Activated naive CD8-positive, alpha-beta T cell treated with anti-CD3 and anti-CD28 coated beads, Interleukin-2, amount 10 ng/mL, durations not matched to agents 7 days and 5 days (primary cell): ENCODE measurements at places on chromosomes 3 and 15. TPM values are rescaled to one million over a fixed set of nuclear protein-coding genes. Genes with fewer than 3 reads are reported as not detected.

GRCh38 chr3:49712166-49712565 is 7.3 kb downstream of the AMIGO3 start:
- peak overlapping the region; percentile 22 for H3K4me3 ChIP-seq
- H3K27me3 ChIP-seq, result no peaks in the 10 kb centered on the region
- H3K36me3 ChIP-seq, result peaks cover 2% of the 10 kb centered on the region
- no peak overlapping the region for H3K27ac ChIP-seq

XXYLT1 gene
- 8.3 TPM for total RNA-seq

DNA sequence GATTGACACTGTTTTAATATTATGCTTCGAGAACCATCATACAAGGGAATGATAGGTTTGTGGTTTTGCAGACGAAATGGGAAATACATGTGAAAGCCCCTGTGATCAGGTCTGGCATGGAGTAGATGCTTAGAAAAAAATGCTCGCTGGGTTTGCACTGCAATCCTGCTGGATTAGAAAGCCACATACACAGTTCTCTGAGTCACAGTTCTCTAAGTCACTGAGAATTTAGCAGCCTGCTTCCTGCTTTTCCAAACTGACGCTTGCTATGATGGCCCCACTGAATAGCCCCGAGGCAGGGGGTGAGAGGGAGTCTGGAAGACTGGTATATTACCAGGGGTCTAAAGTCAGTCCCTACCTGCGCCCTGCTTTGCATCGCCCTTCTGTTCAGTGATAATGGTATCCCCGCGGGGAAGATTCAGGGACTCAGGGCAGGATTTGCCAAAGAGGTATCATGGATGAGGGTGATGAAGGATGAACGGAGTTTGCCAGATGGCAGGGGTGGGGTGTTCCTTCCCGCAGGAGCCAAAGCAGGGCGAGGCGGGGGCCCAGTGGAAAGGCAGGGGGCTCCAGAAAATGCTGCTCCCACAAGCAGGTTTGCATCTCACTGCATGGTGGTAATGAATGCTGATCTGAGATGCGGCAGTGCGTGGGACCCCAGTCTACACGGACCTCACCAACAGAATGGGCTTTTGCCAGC is 82.3 kb downstream of the IQSEC1 start:
- H3K4me3 ChIP-seq, result no peak overlapping the region
- H3K27me3 ChIP-seq, result no peaks in the 10 kb centered on the region
- no peak overlapping the region for H3K27ac ChIP-seq
- no peak for DNase-seq

GRCh38 chr3:151559736-151560135 is 98.9 kb upstream of the IGSF10 start:
- H3K36me3 ChIP-seq, result no peaks in the 10 kb centered on the region
- H3K4me1 ChIP-seq, result no peaks in the 10 kb centered on the region
- no peak for DNase-seq
- no peak overlapping the region for H3K4me3 ChIP-seq

GOLGA6D gene
- total RNA-seq, result not detected

SLC9A9 gene
- total RNA-seq, result 13.2 TPM

GRCh38 chr3:156211583-156211982 is 91.2 kb downstream of the KCNAB1 start:
- no peaks in the 10 kb centered on the region for H3K4me1 ChIP-seq
- H3K27me3 ChIP-seq, result peaks cover 2% of the 10 kb centered on the region
- H3K4me3 ChIP-seq, result no peak overlapping the region

GPR156 gene
- not detected for total RNA-seq

DNA sequence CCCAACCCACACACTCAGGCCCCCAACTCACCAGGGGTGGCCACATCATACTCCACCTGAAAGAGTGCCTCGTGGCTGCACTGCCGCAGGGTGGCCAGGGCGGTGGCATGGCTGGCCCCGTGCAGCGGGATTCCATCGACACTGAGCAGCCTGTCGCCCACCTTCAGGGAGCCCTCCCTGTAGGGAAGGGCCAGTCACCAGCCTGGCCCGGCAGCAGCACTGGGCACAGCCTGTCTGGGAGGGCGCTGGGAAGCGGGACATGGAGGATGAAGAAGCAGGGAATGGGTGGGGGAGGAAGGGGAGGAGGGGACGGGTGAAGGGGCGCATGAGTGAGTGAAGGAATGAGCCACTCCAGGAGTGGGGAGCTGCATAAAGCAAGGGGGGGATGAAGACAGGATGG is 18.5 kb downstream of the GRIP2 start:
- H3K27ac ChIP-seq, result no peak overlapping the region
- DNase-seq, result peak; percentile 13
- H3K4me1 ChIP-seq, result no peaks in the 10 kb centered on the region
- no peak overlapping the region for H3K4me3 ChIP-seq

PDIA5 gene
- total RNA-seq, result 7.1 TPM

- DNase-seq, result no peak
- H3K36me3 ChIP-seq, result no peaks in the 10 kb centered on the region
- no peaks in the 10 kb centered on the region for H3K4me1 ChIP-seq
- H3K4me3 ChIP-seq, result no peak overlapping the region
- H3K27ac ChIP-seq, result no peak overlapping the region
These were observed 135.0 kb upstream of the CCNL1 start for GRCh38 chr3:157294953-157295352.

GRCh38 chr15:47750030-47750739 is 32.9 kb downstream of the SEMA6D start:
- H3K4me3 ChIP-seq, result no peak overlapping the region
- H3K27me3 ChIP-seq, result no peaks in the 10 kb centered on the region
- no peak overlapping the region for H3K27ac ChIP-seq

GRCh38 chr3:17027318-17027717 is 142.6 kb downstream of the PLCL2 start:
- H3K27ac ChIP-seq, result no peak overlapping the region
- H3K36me3 ChIP-seq, result peaks cover 35% of the 10 kb centered on the region
- H3K4me1 ChIP-seq, result peaks cover 47% of the 10 kb centered on the region
- H3K4me3 ChIP-seq, result no peak overlapping the region

- H3K4me3 ChIP-seq, result no peak overlapping the region
- DNase-seq, result no peak
- H3K36me3 ChIP-seq, result no peaks in the 10 kb centered on the region
- no peaks in the 10 kb centered on the region for H3K4me1 ChIP-seq
- H3K27ac ChIP-seq, result no peak overlapping the region
These were observed 272.6 kb upstream of the IGF1R start for GRCh38 chr15:98375513-98376340.

- H3K36me3 ChIP-seq, result no peaks in the 10 kb centered on the region
- no peak within 1 kb of the TSS for H3K27ac ChIP-seq
- H3K4me1 ChIP-seq, result peaks cover 4% of the 10 kb centered on the region
- DNase-seq, result no peak
These were observed at the start of gene CAPN3 for GRCh38 chr15:42359249-42359648. CAPN3 (plus strand) TSS chr15:42359501; CDS start chr15:42359806, 305 bp downstream.

GRCh38 chr15:72940229-72940622 is 112.0 kb upstream of the NEO1 start:
- H3K27me3 ChIP-seq, result peaks cover 14% of the 10 kb centered on the region
- no peaks in the 10 kb centered on the region for H3K36me3 ChIP-seq
- no peaks in the 10 kb centered on the region for H3K4me1 ChIP-seq
- no peak overlapping the region for H3K27ac ChIP-seq
- H3K4me3 ChIP-seq, result no peak overlapping the region

RTP4 gene
- 16.9 TPM for total RNA-seq

DNA sequence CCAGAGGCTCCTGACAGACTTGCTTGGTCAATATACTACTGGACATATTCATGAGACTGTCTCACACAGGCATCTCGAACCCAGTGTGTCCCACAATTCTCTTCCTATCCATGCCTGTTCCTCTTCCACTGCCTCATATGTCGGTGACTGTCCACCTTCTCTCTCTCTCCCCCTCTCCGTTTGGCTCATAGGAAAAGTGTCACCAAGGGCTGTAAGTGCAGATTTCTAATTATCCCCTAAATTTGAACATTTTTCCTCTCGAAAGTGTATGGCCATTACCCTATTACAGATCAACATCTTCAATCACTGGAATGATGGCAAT is 22.5 kb upstream of the MUC20 start:
- no peaks in the 10 kb centered on the region for H3K27me3 ChIP-seq
- no peak overlapping the region for H3K27ac ChIP-seq
- no peak overlapping the region for H3K4me3 ChIP-seq
- peaks cover 1% of the 10 kb centered on the region for H3K4me1 ChIP-seq

GRCh38 chr3:147458995-147459704 is 50.0 kb downstream of the ZIC1 start:
- no peak for DNase-seq
- H3K27ac ChIP-seq, result no peak overlapping the region
- H3K4me1 ChIP-seq, result no peaks in the 10 kb centered on the region

DNA sequence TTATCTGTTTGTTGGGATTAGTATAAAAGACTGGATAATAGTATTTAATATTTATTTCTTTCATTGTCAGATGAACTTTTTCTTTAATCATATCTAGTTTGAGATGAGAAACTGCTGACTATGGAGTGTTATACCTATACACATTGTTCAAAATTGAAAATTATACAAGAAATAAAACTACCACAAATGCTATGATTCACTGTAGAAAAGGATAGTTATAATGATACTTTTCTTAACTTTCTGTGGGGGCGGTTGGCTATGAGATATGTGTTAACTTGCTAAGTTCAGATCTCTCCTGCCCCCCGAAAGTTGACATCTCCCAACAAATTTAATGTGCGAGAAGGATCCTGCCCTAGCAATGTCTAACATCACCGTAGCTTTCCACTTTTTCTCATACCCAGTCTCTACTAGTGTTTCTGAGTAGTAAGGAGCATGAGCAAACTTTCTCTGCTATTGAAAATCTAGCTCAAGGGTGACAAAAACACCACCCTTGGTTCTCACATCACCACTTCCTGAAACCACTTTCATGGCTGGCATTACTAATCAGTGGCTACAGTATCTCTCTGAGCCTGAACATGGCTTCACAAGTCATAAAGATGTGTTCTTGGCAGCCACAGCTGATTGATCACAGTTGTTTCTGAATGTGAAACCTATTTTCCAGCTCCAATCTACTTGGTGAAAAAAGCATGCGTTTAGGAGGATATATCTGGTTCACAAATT is 15.8 kb upstream of the SAMMSON start:
- H3K4me3 ChIP-seq, result no peak overlapping the region
- H3K27ac ChIP-seq, result no peak overlapping the region
- no peak for DNase-seq

DNA sequence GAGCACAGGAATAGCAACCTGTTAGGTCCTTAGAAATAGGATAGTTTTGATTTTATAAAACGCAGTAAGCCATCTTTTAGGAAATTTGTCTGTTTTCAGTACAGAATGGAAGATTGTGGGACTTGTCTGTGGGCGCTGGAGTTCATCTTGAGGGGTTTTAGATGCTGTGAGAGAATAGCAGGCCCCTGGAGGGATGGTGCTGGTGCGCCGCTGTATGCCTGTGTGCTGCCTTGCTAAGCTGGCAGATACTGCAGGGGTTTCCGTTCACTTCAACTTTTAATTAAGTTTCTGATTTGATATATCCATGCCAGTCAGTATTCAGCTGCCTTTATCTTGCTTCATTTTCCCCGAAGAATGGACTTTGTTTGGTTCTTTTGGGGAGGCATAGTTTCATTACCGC is 4.2 kb downstream of the CACNA2D3 start:
- no peak overlapping the region for H3K4me3 ChIP-seq
- peaks cover 2% of the 10 kb centered on the region for H3K4me1 ChIP-seq
- H3K27ac ChIP-seq, result no peak overlapping the region

DNA sequence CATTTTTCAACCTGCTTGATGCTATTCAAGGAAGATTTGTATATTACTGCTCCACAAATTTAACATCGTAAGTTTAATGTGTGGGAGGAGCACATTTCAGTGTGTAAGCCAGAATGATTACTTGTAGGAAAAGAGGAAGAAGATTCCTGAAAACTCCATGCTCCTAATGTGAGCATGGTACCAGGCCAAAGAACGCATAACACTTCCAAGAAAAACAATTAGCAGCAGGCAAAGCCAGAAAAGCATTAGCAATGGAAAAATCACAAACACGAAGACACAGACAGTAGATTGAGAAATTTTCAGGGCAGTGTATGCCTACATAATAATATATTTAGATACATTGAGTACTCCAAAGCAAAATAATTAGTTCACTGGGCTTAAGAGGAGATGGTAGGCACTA is 96.6 kb upstream of the CBLB start:
- no peak overlapping the region for H3K4me3 ChIP-seq
- H3K36me3 ChIP-seq, result peaks cover 16% of the 10 kb centered on the region
- no peaks in the 10 kb centered on the region for H3K27me3 ChIP-seq
- no peaks in the 10 kb centered on the region for H3K4me1 ChIP-seq
- DNase-seq, result no peak
- H3K27ac ChIP-seq, result no peak overlapping the region

IL16 gene
- 281 TPM for total RNA-seq

DNA sequence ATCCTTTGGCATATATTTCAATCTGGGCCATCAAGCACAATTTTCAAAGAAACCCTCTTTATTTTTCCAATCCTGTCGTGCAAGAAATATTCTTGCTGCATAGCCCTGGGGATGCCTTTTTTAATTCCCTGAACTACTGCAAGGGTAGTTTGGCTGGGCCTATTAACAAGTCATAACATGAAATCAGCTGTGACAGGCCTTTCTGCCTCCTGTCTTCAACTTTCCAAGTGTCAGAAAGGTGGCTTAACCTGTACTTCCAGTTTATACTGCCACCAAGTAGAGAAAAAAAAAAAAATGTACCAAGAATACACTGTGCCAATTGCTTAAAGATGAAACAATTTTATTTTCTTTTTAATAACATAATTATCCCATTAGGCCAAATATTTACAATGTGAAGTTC is 32.4 kb upstream of the SPPL2A start:
- H3K27me3 ChIP-seq, result no peaks in the 10 kb centered on the region
- no peak for DNase-seq
- H3K4me1 ChIP-seq, result peaks cover 2% of the 10 kb centered on the region
- H3K27ac ChIP-seq, result no peak overlapping the region
- H3K36me3 ChIP-seq, result peaks cover 2% of the 10 kb centered on the region

DNA sequence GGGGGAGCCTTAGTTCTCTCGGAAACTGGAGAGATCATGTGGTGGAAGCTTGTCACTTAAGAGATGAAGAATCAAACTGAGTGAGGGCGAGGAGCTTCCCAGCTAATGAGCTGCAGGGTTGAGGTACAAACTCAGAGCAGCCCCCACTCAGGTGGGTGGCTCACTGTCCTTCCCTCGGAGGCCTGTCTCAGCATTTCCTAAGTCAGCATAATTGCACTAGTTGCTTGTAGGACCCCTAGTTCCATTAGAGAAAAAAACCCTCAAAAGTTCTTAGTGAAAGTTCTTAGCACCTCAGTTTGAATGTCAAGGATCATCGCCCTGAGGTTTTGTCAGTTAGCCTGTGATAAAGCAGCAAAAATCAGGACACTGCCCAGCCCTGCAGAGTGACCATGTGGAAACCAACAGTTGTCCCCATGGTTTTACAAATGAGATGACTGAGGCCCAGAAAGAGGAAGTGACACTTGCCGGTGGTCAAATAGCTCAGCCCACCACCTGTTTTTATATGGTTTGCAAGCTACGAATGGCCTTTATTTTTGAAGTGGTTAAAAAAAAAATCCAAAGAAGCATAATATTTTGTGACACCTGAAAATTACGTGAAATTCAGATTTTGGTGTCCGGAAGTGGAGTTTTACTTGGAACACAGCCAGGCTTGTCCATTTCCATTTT is 11.9 kb downstream of the SMAD6 start:
- H3K27ac ChIP-seq, result no peak overlapping the region
- H3K27me3 ChIP-seq, result peaks cover 3% of the 10 kb centered on the region
- H3K4me1 ChIP-seq, result peaks cover 3% of the 10 kb centered on the region
- DNase-seq, result no peak
- no peaks in the 10 kb centered on the region for H3K36me3 ChIP-seq
- no peak overlapping the region for H3K4me3 ChIP-seq

GRCh38 chr15:32873284-32874114 is 155.7 kb downstream of the GREM1 start:
- no peak overlapping the region for H3K4me3 ChIP-seq
- H3K27me3 ChIP-seq, result peaks cover 9% of the 10 kb centered on the region
- no peaks in the 10 kb centered on the region for H3K4me1 ChIP-seq
- no peaks in the 10 kb centered on the region for H3K36me3 ChIP-seq
- no peak overlapping the region for H3K27ac ChIP-seq

GRCh38 chr3:184895350-184895749 is 83.4 kb downstream of the VPS8 start:
- no peaks in the 10 kb centered on the region for H3K4me1 ChIP-seq
- peaks cover 3% of the 10 kb centered on the region for H3K36me3 ChIP-seq
- H3K27me3 ChIP-seq, result no peaks in the 10 kb centered on the region
- DNase-seq, result no peak
